ENCODE measurements at places on chromosomes 7 and 10.
A peak's percentile ranks its signal among the peaks of the same experiment; 100 is the strongest.

- no peak for DNase-seq
These were observed 571.1 kb downstream of the IPMK start for GRCh38 chr10:57696641-57697040.

DNA sequence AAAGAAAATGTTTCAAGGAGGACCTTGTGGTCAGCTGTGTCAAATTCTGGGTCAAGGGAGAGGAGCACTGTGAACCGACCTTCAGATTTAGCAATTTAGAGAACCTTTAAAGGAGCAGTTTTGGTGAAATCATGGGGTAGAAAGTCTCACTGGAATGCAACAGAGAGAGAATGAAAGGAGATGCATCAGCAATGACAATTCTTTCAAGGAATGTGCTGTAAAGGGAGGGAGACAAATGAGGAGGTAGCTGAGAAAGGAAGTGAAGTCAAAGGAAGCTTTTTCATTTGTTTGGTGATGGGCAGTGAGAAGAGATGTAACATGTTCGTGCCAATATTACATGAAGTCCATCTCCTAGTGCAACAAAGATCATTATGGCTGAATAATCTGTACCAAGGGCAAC, 166.0 kb downstream of the TSPAN12 start:
- no peak for DNase-seq

GRCh38 chr10:25304606-25305005, 129.8 kb downstream of the GPR158 start:
- DNase-seq = no peak

DNA sequence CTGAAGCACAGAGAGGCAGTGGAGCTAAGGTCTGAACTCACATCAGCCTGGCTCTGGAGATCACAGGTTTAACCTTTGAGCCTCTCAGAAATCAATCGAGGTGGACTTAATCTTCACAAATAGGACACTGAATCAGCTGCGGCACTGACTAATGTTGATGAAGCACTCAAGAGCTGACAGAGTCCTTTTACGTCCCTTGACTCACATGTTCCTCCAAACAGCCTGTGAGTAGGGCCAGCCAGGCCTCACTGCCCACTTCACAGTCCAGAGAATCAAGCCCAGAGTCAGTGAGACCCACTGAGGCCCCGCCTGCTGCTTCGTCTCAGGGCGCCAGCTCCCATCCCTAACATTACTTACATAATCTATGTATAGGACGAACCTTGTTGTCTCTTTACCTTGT, 63.1 kb downstream of the TNS3 start:
- DNase-seq = peak; percentile 53

DNA sequence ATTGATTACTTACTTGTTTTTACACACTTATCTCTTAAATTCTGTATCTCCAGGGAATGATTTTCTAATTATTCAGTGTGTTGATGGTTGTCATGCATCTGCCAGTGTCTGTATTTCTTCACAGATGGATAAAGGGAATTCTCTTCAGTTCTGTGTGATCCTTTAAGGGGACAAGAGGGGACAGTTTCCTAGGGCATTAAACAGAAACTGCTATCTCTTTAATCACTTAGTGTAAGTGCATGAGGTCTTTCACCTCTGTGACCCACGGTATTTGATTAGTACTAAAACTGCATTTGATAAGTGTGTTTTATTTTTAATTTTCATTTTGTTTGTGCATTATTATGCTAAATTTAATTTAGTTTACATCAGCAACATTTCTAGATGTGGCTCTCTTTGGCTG, 26.6 kb upstream of the SEMA3D start:
- no peak for DNase-seq

- no peak for DNase-seq
These were observed 73.2 kb upstream of the PPP1R3C start for GRCh38 chr10:91705948-91706670.

DNA sequence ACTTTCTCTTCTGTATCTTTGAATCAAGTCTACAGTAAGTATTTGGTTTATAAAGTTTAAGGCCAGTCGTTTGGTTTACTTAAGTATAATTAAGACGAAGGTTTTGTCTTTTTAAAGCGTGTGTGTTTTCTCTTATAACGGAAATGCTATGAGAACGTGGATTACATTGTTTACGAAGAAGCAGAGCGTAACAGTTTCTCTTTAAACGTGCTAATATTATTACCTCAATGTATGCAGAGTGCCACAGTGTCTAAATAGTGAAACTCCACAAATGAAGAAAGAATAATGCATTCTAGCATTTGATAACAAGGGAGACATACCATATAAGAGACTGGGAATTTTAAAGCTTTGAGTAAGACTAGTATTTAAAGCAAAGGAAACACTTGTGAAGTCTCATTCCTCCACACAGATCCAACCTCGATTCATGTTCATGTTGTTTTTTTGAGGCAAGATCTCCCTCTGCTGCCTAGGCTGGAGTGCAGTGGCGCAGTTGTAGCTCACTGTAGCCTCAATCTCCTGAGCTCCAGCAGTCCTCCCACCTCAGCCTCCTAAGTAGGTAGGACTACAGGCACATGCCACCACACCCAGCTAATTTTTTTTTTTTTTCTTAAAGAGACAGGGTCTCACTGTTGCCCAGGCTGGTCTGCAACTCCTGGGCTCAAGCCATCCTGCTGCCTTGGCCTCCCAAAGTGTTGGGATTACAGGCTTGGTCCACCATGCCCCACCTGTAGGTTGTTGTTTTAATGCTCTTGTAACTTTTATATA, 75.1 kb downstream of the ANKRD61 start:
- peak; percentile 31 for DNase-seq

DNA sequence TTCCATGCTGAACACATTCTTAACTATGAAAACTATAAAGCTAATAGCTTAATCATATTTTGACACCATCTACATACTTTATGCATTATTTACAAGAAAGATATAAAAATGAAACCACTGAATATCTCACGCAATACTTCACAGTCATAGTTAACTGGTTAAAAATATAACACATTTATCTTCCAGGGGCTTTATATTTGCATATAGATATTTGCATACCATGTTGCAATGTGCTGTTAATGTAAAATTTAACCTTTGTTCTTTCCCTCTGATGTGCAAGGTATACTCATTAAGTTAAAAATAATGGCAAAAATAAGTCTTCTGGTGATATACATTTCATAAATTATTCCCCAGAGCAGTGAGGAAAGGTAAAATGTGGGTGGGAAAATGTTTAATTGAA, 76.9 kb upstream of the MGMT start:
- no peak for DNase-seq

- no peak for DNase-seq
These were observed 5.7 kb downstream of the BLVRA start for GRCh38 chr7:43764039-43764761.

- DNase-seq = no peak
These were observed 21.1 kb upstream of the PCBD1 start for GRCh38 chr10:70909326-70909935.

DNA sequence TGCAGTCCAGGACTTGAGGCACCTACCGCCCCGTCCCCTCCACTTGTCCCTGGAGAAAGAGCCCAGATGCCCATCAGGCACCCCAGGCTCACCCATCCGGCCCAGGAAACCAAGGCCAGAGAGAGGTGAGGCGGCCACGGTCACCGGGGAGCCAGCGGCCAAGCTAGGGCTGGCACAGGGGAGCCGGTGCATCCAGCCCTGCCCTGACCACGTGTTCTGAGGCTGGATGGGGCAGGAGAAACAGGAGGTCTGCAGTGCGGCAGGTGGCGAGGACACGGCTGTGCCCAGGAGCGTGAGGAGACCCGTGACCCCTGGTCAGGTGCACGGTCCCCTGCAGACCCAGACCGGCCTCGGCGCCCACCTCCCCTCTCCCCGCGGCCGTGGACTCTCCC, 27.6 kb downstream of the UNCX start:
- DNase-seq = no peak

DNA sequence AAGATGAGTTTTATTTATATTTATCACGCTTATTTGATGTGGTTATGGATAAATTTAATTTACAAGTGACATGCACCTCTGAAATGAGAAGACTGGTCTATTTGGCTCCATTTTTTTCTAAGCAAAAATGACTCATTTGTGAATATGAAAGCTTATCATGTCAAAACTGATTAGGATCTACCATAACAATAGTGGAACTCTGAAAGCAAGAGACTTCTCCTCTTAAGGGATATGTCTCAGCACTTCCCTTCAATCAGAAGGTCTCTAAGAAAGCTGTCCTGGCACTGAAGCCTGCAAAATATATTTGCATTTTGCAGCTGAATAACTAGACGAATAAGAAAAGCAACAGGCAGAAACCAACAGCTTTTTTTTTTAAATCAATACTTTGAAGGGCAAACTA, 12.7 kb downstream of the FAS start:
- DNase-seq = no peak

DNA sequence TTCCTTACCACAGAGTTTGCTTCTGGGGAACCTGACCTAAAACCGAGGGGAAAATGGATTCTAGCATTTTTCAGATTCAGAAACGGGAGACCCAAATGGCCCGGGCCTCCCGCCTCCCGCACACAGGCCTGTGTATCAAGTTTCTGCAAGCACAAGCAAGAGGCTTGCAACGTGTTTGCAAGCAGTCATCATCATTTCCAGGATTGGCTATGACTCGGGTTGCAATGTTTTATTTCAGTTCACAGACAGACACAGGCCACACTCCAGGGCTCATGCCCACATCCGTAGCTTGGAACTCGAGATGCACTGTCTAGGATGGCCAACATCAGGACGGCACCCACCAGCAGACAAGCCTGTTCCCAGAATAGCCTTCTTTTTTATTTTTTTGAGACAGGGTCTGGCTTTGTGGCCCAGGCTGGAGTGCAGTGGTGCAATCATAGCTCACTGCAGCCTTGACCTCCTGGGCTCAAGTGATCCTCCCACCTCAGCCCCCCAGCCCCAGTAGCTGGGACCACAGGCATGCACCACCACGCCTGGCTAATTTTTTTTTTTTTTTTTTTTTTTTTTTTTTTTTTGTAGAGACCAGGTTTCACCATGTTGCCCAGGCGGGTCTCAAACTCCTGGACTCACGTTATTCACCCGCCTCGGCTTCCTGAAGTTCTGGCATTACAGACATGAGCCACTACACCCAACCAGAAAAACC, 68.1 kb upstream of the FOXK1 start:
- no peak for DNase-seq

DNA sequence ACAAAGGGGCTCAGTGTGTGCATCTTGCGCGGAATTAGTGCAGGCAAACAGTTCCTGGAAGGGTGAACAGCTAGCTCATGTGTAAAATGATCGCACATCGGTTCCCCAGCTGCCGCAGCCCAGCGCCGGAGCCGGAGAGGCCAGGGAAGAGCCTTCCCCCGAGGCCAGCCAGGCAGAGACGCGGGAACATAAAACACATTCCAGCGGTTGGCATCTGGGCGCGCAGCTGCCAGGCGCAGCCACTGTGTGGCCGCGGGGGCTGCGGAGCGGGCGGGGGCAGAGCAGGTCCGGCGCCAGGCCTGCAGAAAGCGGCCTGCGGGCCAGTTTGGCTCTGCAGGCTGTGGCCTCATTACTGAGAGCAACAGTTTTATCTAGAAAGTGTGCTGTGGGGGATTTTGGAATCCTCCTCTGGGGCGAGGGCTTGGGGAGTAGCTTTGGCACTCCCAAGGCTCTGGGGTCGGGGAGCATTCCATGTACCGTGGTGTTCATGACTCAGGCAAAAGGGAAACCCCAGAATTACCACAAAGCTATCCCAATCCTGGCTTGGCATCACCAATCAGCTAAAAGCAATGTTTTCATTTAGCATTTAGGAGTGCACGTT, 74.3 kb downstream of the SAMD9 start:
- no peak for DNase-seq

DNA sequence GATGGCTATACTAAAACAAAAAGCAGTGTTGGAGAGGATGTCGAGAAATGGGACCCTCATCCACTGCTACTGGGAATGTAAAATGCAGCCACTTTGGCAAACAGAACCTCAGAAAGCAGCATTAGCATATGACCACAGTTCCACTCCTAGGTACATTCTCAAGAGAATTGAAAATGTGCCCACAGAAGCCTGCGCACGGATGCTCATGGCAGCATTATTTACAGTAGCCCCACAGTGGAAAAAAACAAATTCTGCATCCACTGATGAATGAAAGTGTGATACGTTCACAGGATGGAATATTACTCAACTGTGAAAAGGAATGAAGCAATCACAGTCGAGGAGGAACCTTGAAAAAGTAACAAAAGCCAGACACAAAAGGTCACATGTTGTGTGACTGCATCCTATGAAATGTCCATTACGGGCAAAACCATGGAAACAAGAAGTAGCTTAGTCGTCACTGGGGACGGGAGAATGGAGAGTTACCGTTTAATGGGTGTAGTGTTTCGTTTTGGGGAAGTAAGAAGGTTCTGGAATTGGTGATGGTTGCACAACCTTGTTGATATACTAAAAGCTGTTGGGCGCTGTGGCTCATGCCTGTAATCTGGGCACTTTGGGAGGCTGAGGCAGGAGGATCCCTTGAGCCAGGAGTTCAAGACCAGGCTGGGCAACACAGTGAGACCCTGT, 2.5 kb upstream of the UPK3B start:
- DNase-seq = no peak

DNA sequence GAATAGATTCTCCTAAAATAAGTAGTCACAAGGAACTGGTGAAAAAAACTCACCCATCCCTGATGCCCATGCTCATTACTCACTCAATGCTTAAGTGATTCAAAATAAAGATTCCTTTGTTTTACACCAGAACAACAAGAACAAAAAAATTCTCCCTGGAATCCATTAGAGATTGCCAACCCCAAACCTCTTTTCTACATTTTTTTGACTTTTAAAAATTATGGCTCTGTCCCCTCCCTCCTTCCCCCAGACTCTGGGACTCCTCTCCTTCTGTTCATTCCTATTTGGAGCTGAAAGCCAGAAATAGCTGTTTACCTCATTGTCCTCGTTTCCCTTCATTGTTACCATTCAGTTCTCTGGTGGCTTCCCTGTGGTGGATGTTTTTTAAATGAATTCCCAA, 63.2 kb upstream of the FHIP2A start:
- no peak for DNase-seq

DNA sequence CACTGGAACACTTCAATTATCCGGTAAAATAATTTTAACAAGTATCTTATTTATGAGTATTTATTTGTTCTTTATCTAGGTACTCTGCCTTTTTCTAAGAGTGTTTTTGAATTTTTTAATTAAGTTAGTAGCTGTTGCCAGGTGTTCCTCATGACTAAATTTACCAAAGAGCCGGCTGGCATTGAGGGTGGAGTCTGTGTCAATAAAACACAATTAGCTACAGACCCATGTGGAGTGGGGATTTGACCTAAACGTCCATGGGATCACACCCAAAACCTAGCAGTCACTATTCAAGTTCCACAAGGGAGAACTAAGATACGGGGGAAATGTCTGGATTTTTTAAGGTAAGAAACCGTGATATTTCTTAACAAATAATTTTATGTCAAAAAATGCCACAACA, 9.8 kb downstream of the SLC16A12 start:
- no peak for DNase-seq

GRCh38 chr7:19026888-19027287, 90.5 kb downstream of the TWIST1 start:
- DNase-seq = no peak

- DNase-seq = peak; percentile 63
These were observed 26.0 kb downstream of the LEP start for GRCh38 chr7:128266883-128267594.
